ENCODE measurements at places on chromosomes 1 and 21. TPM values are rescaled to one million over a fixed set of nuclear protein-coding genes. Genes with fewer than 3 reads are reported as not detected.

- no peak overlapping the region for H3K4me3 ChIP-seq
- DNase-seq = no peak
- H3K27ac ChIP-seq = no peak overlapping the region
These were observed 8.3 kb downstream of the TENT5C start for GRCh38 chr1:117613969-117614729.

GRCh38 chr1:241640867-241641622 is 876 bp upstream of the CHML start:
- H3K27me3 ChIP-seq = no peaks in the 10 kb centered on the region
- H3K36me3 ChIP-seq = peaks cover 7% of the 10 kb centered on the region
- peak overlapping the region; percentile 82 for H3K4me3 ChIP-seq
- no peak for DNase-seq

Gene EFNA1
- 1.00 TPM for total RNA-seq

DNA sequence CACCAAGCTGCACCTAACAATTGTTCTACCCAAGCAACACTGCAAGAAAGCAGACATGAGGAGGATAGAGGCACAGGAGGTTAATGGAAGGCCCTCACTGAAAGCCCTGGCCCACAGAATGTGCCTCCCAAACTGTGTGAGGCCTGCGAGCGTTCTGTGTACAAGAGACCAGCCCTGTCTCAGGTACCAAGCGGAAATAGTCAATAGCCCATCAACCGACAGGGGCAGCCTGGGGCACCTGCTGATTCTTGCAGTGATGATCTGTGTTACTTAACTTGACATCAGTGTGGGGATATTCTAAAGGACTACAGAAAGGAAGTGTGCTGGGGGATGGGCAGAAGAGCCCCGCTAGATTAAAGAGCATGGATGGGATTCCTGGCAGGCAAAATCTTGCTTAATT is 392.4 kb downstream of the KCNH1 start:
- no peak overlapping the region for H3K4me3 ChIP-seq
- no peaks in the 10 kb centered on the region for H3K36me3 ChIP-seq
- no peaks in the 10 kb centered on the region for H3K4me1 ChIP-seq
- no peak for DNase-seq
- H3K27me3 ChIP-seq = no peaks in the 10 kb centered on the region

Gene SPATC1L
- total RNA-seq = 2.6 TPM

- peaks cover 11% of the 10 kb centered on the region for H3K27me3 ChIP-seq
- H3K36me3 ChIP-seq = no peaks in the 10 kb centered on the region
- no peaks in the 10 kb centered on the region for H3K4me1 ChIP-seq
- H3K27ac ChIP-seq = no peak overlapping the region
These were observed 73.9 kb downstream of the RAP1GAP start for GRCh38 chr1:21594935-21595897.

DNA sequence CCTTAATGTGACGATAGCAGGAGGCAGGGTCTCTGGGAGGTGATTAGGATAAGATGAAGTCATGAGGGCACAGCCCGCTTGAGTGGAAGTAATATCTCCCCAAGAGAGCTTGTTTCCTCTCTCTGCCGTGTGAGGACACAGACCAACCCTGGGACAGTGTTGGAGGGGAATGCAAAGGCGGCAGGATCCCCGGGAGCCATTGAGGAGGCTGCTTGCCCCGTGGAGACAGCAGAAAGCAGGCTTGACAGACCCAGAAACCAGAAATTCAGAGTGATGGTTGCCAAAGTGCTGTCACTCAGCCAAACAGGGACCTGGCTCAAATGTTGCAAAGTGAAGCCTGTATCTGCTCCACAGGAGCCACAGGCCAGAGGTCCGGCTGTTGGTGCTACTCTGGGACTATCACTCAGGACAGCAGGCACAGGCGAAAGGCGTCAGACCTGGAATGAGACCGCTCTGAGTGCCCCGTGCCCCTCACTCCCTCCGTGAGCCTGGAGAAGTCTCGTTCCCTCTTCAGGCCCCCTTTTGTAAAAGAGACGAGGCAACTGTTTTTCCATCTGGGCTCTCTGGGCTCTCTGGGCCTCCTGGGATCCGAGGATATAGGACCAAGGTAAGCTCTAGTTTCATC is 96.6 kb upstream of the VANGL1 start:
- no peak for DNase-seq
- H3K36me3 ChIP-seq = no peaks in the 10 kb centered on the region
- peaks cover 11% of the 10 kb centered on the region for H3K4me1 ChIP-seq
- peaks cover 6% of the 10 kb centered on the region for H3K27me3 ChIP-seq
- H3K27ac ChIP-seq = no peak overlapping the region
- no peak overlapping the region for H3K4me3 ChIP-seq

Gene LCA5L
- total RNA-seq = 0.31 TPM

DNA sequence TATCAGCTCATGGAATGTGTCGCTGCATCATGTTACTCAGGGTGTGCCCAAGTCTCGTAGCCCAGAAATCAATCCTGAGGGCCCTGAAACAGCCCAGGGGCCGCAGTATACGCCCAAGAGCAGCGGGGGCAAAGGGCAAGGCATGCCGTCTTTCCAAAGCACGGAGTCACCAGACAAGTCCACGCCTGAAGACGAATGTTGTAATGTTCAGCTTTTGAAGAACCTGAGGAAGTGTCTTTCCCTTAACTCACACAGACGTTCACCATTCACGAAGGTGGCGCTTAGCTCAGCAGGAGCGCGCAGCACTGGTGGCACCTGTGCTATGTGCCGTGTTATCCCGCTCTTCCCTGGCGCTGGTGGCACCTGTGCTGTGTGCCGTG is 18.8 kb upstream of the PWP2 start:
- H3K36me3 ChIP-seq = peaks cover 34% of the 10 kb centered on the region
- no peaks in the 10 kb centered on the region for H3K27me3 ChIP-seq
- peaks cover 70% of the 10 kb centered on the region for H3K4me1 ChIP-seq
- DNase-seq = no peak
- H3K27ac ChIP-seq = peak overlapping the region; percentile 43

GRCh38 chr1:77673030-77673429 is 9.4 kb downstream of the ZZZ3 start:
- peak overlapping the region; percentile 63 for H3K27ac ChIP-seq
- H3K4me3 ChIP-seq = peak overlapping the region; percentile 82
- no peaks in the 10 kb centered on the region for H3K27me3 ChIP-seq
- DNase-seq = no peak
- peaks cover 4% of the 10 kb centered on the region for H3K36me3 ChIP-seq

Gene MPZL1
- 20.9 TPM for total RNA-seq

DNA sequence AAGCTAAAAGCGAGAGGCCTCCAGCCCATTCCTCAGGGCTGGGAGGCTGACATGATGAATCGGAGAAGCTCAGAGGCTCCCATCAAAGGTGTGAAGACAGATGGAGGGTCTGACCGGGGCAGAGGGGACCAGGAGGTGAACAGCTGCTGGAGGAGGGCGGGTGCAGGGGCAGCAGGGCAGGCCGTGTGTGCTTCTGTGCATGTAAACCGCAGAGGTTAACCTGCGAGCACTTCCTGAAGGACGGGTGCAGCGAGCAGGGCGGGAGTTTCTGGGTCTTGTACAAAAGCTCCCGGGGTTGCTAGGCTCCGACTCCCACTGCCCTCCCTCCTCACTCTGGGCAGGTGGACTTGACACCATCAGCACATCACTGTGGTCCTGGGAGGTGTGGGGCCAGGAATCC is 75.2 kb downstream of the PAX7 start:
- no peak for DNase-seq
- no peak overlapping the region for H3K4me3 ChIP-seq
- H3K4me1 ChIP-seq = no peaks in the 10 kb centered on the region
- H3K27ac ChIP-seq = no peak overlapping the region
- peaks cover 19% of the 10 kb centered on the region for H3K27me3 ChIP-seq

All from activated T-cell treated with anti-CD3 and anti-CD28 coated beads, Interleukin-2, amount 50 U/mL, for 72 hours (primary cell).